Dermis blood vessel endothelial cell (primary cell): ENCODE measurements at places on chromosomes 5 and 9. TPM values are rescaled to one million over a fixed set of nuclear protein-coding genes. Genes with fewer than 3 reads are reported as not detected.

Gene CTNNAL1
- total RNA-seq = 190 and 193 TPM in 2 replicates

Gene CATSPER3
- 0.34 TPM in 1 of 2 replicates, not detected in the other for total RNA-seq

Gene SMIM27
- 1.3 and 2.6 TPM in 2 replicates for total RNA-seq

Gene MYOZ3
- 0.17 and 0.37 TPM in 2 replicates for total RNA-seq

Gene TTLL11
- total RNA-seq = 4.3 and 5.3 TPM in 2 replicates

Gene THBS4
- 0.28 and 1.4 TPM in 2 replicates for total RNA-seq

Gene DROSHA
- total RNA-seq = 54.5 and 85.2 TPM in 2 replicates

Gene NPDC1
- total RNA-seq = 39.7 and 46.8 TPM in 2 replicates

Gene OGN
- total RNA-seq = not detected in 2 replicates

Gene GRM6
- total RNA-seq = not detected in 2 replicates

Gene SPINK5
- total RNA-seq = 0.09 and 0.85 TPM in 2 replicates

Gene UBE2QL1
- under 0.01 and 0.05 TPM in 2 replicates for total RNA-seq

Gene KIF24
- 1.0 and 5.6 TPM in 2 replicates for total RNA-seq

Gene TAF11L5
- not detected in 2 replicates for total RNA-seq

Gene OR2V2
- total RNA-seq = not detected in 2 replicates

Gene CTXN3
- not detected in 2 replicates for total RNA-seq

Gene PAIP1
- 88.2 and 139 TPM in 2 replicates for total RNA-seq

Gene SLC28A3
- not detected in 2 replicates for total RNA-seq

Gene TMC1
- total RNA-seq = 0.74 and 3.4 TPM in 2 replicates

Gene SAXO1
- total RNA-seq = not detected in 2 replicates

Gene RCL1
- total RNA-seq = 10.4 and 12.1 TPM in 2 replicates

Gene HAPLN1
- total RNA-seq = under 0.01 TPM in 1 of 2 replicates, not detected in the other

Gene ENTR1
- total RNA-seq = 30.0 and 35.2 TPM in 2 replicates

Gene CLIC3
- 0.09 TPM in 1 of 2 replicates, not detected in the other for total RNA-seq

Gene PLAC8L1
- not detected in 2 replicates for total RNA-seq

Gene ZNF883
- total RNA-seq = 0.60 and 0.68 TPM in 2 replicates

Gene UQCRQ
- total RNA-seq = 68.8 and 98.9 TPM in 2 replicates

Gene UGT3A2
- total RNA-seq = not detected in 2 replicates

Gene DMRTA1
- under 0.01 and 0.05 TPM in 2 replicates for total RNA-seq

Gene IFNA2
- total RNA-seq = not detected in 2 replicates

Gene NUTM2F
- not detected in 2 replicates for total RNA-seq

Gene TRIP13
- total RNA-seq = 11.1 and 39.6 TPM in 2 replicates

Gene BTNL8
- total RNA-seq = 0.17 and 0.19 TPM in 2 replicates

Gene AGXT2
- total RNA-seq = 0.05 TPM in 1 of 2 replicates, not detected in the other

Gene DRD1
- not detected in 2 replicates for total RNA-seq

Gene ACTBL2
- 0.05 and 0.17 TPM in 2 replicates for total RNA-seq

Gene C5orf63
- total RNA-seq = 1.5 and 1.9 TPM in 2 replicates

Gene PCDHB15
- 0.65 and 1.0 TPM in 2 replicates for total RNA-seq

Gene ADGRD2
- not detected in 2 replicates for total RNA-seq

Gene MLANA
- not detected in 2 replicates for total RNA-seq

Gene SPATA31E1
- not detected in 2 replicates for total RNA-seq

Gene GRXCR2
- total RNA-seq = not detected in 2 replicates

Gene EGFLAM
- 0.09 and 0.85 TPM in 2 replicates for total RNA-seq
